Frontal cortex (tissue), 4 donors: ENCODE measurements at places on chromosomes 5 and 9. TPM values are rescaled to one million over a fixed set of nuclear protein-coding genes. Genes with fewer than 3 reads are reported as not detected.
A peak's percentile ranks its signal among the peaks of the same experiment; 100 is the strongest.

The MARCOL gene
- total RNA-seq: not detected

The PCDHA1 gene
- 8.6 TPM for total RNA-seq

The FST gene
- total RNA-seq: 1.2 TPM

DNA sequence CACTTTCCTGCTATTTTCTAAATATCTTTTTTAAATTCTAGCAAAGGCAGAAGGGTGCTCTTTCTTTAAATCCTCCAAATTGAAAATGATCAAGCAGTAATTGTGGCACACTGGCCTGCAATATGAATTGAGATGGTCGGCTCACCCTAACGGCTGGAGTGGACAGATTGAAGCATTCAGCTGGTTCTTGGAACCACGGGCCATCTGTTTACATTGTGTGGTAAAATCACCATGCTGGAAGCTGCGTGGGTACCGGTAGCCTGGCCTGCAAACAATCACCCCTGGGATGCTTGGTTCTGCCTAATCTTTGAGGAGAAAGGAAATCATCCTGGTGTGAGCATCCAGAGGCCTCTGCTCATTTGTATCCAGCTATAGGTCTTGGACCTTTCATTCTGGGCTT lies 289.3 kb downstream of the ZNF608 start:
- DNase-seq: no peak

DNA sequence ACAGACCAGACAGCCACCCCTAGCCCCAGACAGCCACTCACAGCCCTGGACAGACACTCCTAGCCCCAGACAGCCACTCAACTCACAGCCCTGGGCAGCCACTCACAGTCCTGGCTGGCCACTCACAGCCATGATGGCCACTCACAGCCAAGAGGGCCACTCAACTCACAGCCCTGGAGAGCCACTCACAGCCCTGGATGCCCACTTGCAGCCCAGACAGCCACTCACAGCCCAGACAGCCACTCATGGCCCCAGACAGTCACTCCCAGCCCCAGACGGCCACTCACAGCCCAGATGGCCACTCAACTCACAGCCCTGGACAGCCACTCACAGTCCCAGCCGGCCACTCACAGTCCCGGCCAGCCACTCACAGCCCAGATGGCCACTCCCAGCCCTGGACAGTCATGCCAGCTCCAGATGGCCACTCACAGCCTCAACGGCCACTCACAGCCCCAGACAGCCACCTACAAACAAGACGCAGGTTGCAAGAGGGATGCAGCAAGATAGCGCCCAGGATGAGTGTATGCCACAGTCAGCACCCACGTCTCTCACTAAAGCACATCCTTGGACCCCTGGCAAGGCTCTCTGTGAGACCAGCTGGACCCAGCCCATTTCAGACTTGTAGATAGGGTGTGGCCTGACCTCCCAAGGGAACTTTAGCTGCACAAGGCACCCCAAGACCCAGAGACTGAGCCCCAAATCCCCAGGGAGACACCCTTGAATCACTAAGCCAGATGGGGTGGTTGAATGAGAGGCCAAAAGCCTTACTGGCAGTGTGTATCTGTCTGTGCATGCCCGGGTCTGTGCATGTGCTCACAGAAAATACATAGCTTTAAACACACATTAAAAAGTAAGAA lies 22.4 kb downstream of the ZDHHC11B start:
- peak; percentile 61 for DNase-seq

GRCh38 chr5:135700731-135701130 lies 121.9 kb upstream of the CXCL14 start:
- no peak for DNase-seq

DNA sequence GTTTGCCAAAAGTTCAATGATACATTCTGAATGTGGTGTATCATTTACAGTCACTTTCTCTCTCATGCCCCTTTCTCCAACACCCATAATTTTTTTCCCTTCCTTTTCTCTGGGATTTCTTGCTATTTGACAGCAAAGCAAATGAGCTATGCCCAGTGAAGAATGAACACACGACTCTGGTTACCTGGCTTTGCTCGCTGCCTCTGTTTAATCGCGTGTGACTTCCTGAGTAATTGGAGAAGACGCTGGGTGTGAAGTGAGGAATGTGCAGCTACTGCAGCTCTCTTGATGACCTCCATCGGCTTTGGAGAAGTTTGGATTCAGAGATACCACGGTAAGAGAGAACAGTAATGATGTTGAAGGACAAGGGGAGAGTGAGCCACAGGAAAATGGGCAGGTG lies 651.8 kb downstream of the KIF4B start:
- DNase-seq: no peak

- DNase-seq: no peak
Observed at GRCh38 chr5:74638544-74638969, 2.0 kb downstream of the ENC1 start.

The SPATA6L gene
- total RNA-seq: 9.4 TPM

DNA sequence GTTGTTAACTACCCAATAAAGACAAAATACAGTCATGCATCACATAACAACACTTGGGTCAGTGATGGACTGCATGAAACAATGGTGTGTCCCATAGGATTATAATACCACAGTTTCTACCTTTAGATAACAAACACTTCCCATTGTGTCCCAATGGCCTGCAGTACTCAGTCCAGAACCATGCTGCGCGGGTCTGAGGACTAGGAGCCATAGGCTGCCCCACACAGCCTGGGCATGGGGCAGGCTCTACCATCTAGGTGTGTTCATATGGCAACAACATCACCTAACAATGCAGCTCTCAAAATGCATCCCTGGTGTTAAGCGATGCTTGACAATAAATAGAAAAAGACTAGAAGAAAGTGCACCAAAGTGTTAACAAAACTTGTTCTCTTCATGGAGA lies 6.8 kb downstream of the IPPK start:
- DNase-seq: no peak

GRCh38 chr9:33623658-33624586 lies 99.9 kb downstream of the ANKRD18B start:
- peak; percentile 79 for DNase-seq

- no peak for DNase-seq
Observed at GRCh38 chr9:111920531-111920930, 23.9 kb downstream of the UGCG start.

DNA sequence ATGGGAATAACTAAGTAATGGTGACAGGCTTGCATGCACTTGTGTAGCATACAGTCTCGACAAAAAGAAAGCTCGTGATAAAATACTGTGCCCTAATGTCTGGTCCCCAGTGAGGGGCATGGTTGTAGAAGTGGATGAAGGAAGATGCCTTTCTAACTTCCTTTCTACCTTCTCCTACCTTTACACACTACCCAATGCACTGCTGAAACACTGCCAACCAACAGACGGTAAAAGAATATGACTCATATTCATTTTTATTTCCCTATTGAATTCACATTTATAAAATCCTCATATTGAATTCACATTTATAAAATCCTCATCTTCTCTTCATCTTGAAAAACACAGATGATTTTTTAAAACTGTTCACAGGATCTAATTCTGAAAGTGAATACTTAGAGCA lies 223.0 kb downstream of the PJA2 start:
- no peak for DNase-seq

The NEUROG1 gene
- 0.41 TPM for total RNA-seq

GRCh38 chr9:686321-686813 lies 155.1 kb upstream of the DMRT1 start:
- DNase-seq: no peak

- no peak for DNase-seq
Observed at GRCh38 chr9:124894741-124895170, 32.8 kb downstream of the ARPC5L start.

DNA sequence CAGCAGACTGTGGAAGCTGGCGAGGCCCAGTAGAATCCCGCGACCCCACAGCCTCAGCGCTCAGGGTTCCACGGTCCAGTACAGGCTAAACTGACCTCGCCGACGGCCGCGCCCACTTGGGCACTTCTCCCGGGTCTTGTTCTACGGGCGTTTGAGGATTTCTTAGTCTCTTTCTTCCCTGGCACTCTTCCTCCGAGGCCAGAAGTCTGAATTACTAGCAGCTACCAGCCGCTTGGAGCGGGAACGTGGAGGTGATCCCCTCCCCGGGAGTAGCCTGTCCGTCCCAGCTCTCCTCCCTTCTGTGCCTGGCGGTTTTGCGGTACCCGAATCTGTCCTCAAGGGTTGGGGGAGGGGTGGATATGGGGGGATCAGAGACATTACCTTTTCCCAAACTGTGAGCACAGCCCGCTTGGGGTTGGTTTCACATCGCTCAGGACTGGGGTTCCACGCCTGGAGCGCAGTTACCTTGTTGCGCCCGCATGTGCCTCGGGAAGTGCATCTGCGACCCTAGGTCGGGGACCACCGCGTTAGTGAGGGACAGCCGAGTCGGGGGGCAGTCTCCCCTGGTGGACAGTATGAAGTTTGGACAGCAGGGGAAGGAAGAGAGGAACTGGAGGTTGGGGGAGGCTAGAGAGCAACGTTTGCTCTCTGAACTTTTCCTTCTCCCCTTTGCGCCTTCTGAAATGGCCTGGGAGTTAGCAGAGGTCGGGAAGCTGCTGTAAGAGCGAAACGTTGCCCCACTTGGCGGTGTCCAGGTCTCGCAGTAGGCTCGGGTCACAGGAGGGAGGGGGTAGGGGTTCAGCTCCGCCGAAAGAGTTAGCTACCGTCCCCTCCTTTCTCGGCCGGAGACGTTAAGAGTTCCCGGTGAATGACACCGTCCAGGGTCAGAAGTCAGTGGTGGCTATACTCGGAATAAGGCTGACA lies 190.8 kb downstream of the MEF2C start:
- peak; percentile 24 for DNase-seq

DNA sequence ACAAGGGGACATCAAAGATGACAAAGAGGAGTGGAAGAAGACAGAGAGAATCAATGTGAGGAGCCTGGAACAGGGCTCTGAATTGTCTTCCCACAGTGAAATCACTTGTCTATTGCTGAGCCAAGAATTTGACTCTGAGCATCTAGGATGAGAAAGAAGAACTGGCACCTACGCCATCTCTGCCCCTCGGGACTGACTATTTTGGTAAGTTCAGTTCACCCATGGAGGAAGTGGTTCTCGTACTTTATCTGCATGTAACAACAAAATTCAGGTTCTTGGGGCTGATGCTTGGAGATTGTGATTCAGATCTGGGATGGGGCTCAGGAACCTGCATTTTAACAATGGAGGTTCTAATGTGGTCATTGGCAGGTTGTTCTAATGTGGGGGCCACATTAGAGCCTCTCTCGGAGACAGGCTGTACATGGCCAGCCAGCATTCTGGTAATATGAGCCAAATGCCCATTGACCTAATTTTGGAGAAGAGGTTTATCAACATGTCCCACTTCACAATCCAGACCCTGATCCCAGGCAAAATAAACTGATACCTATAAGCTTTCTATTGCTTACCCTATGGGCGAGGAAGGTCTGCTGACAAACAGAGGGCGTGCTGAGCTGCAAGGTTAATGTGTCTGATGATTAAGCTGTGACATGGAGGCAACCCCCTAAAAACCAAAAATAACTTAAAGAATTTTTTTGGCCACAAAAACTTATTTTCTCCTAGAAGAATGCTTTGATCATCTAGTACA lies 2.7 kb upstream of the IL12B start:
- no peak for DNase-seq

The GABRA6 gene
- under 0.01 TPM for total RNA-seq

- DNase-seq: no peak
Observed at GRCh38 chr9:93243112-93243511, 59.2 kb downstream of the WNK2 start.

The SYK gene
- total RNA-seq: 2.0 TPM

The RNF183 gene
- not detected for total RNA-seq

The ADAMTS2 gene
- 3.3 TPM for total RNA-seq

GRCh38 chr5:10214041-10214440 lies 35.6 kb downstream of the ATPSCKMT start:
- DNase-seq: no peak

The AGXT2 gene
- not detected for total RNA-seq

- no peak for DNase-seq
Observed at GRCh38 chr5:157457391-157457790, 2.6 kb upstream of the NIPAL4 start.

GRCh38 chr9:34334337-34334824 lies 5.0 kb downstream of the NUDT2 start:
- peak; percentile 29 for DNase-seq

DNA sequence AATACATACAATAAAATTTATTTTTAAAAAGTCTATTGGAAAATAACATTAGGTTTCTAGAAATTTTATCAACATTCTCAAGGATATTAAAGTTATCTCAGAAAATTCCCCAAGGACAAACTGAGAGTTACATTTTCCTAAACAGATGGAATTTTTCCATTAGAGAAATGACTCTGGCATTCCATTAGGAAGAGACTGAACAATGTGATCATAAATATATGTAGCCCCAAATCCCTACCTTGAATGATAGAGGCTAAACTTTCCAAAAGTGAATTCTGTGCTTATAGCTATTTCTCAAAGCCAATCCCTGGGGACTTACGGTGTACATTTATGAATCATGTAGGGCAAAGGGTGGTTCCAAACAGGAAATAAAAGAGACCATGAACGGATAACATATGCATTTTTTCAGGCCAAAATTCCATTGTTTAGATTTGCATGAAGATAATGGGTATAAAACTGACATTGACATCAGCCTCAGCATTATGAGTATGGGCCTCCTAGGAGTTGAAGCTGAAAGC lies 1181.0 kb upstream of the DMAC1 start:
- DNase-seq: no peak

DNA sequence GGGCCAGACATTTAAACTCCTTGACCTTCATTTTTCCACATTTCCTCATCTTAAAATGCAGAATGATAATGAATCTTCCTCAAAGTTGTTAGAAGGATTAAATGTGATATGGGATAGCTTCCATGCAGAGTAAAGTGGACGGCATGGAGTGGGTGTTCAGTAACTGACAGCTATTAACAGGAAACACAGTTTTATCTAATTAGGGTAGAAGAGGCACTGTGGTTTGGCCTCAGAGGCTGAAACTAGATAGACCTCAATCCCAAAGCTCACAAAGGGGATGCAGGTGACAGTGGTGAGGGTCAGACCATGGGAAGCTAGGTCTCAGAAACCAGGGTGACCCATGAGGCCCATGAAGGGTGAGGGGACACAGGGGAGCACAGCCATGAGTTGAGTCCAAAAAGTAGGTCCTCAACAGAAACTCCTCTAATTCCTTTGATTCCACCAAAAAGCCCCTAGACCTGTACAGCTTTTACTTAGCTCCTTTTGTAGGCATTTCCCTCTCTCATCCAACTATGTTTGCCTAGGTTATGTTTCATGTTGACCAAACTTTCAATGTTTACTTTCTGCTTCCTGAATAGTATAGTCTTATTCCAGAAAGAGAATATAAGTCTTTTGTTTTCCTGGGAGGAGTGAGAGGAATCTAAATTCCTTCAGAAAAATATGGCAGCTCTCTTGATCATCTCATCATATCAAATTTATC lies 27.9 kb upstream of the GLDC start:
- no peak for DNase-seq

GRCh38 chr5:128538000-128538249 lies at the start of gene FBN2:
Gene FBN2, minus strand, starts transcription at chr5:128538245. Its CDS starts 642 bp downstream, at chr5:128537603.
- DNase-seq: no peak

GRCh38 chr9:83472221-83472665 lies 66.0 kb downstream of the FRMD3 start:
- DNase-seq: no peak

DNA sequence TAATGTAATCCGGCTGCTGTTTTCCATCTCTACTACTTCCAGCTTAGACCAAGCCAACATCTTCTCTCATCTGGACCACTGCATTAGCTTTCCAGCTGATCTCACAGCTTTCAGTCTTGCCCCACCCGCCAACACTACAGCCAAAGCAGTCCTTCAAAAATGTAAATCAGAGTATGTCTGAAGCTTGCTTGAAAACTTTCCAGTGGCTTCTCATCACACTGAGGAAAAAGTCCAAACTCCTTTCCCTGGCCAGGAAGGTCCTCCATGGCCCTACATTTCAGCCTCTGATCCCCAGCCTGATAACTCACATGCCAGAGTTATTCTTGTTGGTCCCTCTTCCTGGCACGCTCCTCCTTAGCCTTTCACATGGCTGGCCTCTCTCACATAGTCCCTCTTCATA lies 38.5 kb downstream of the TTC1 start:
- no peak for DNase-seq

The OLFML2A gene
- 1.6 TPM for total RNA-seq
